ENCODE measurements at places on chromosomes 2 and 18.
A peak's percentile ranks its signal among the peaks of the same experiment; 100 is the strongest.

DNA sequence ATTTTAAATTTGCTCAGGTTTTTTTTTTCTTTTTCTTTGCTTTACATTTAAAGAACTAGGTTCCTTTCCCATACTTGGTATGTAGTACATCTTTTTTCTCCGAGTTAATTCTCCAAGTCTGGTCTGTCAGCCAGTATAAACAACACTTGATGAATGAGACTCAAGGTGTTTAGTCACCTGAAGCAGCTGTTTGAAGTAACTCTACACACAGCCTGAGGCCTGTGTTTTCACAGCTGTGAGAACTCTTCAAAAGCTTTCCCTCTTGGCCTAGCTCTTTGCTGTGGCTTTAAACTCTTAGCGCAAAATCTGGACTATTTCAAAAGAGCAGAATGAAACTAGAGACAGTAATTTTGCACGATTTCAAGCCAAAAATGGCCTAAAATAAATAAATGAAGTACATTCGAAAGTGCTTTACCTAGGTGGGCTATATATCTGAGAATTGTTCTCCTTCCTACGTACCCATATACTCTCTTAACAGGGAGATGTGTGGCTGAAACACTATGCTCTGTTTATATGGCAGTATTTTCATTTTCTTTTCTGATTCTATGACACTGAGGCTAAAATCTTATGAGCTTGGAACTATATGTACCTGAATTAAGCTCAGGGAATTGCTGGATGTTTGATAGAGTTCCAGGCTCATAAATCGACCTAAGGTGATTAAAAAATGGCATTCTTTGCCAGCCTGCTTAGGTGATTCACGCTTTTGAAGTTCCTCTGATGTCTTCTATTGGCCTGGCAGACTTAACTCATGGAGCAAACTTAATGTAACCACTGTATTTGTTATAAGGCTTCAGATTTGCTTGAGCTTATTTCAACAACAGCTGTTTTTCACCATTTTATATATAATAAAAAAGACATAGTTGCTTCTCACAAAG, 1044.1 kb upstream of the ZEB2 start:
- no peak for DNase-seq

- peak; percentile 41 for DNase-seq
These were observed 191.3 kb downstream of the TFCP2L1 start for GRCh38 chr2:121093692-121094091.

DNA sequence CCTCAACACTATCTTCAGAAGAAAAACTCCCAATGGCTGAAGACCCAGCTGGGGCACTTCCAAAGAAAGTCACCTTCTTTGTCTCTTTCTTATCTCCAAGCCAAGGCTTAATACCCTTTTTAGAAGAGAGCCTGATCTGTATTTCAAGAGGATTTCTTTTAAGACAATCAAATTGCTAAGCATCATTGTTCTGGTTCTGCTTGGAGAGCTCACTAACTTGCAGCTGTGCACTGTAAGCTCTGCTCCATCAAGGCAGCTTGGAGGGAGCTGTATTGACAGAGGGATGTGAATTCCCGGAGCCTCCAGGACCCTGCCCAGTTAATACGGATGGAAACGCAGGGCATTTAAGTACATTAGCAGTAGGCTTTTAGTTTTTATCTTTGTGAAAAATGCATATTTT, 253.1 kb downstream of the TDRD15 start:
- no peak for DNase-seq

- DNase-seq = no peak
These were observed 112.1 kb downstream of the DTNB start for GRCh38 chr2:25561136-25561850.

- no peak for DNase-seq
These were observed 924.4 kb upstream of the NXPH2 start for GRCh38 chr2:139704606-139705005.

DNA sequence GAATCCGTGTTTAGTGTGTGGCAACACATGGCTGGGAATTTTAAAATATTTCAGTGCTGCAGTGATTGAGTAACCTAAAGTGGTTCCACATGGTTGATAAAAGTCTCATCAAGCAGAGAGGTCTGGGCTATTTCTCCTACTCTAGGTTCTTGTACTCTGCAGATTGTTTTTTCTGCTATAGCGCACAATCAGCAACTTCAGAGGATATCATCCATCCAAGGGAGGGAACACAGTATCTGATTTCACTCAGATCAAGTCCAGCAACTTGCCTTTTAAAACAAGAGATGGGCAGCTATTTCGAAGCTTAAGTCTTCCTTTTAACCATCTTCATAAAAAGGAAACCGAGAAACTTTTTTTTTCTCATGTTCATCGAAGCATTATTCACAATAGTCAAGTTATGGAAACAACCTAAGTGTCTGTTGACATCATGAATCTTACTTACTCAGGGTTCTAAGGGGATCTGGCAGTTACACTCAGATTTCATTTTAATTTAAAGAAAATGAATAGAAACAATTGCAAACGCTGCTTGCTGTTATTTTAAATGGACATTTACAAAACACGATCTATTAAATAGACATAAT, 172.7 kb upstream of the TRIB2 start:
- no peak for DNase-seq

GRCh38 chr2:176885661-176886060, 326.9 kb upstream of the HNRNPA3 start:
- DNase-seq = no peak

GRCh38 chr18:79283131-79283810, 112.5 kb upstream of the NFATC1 start:
- DNase-seq = no peak

DNA sequence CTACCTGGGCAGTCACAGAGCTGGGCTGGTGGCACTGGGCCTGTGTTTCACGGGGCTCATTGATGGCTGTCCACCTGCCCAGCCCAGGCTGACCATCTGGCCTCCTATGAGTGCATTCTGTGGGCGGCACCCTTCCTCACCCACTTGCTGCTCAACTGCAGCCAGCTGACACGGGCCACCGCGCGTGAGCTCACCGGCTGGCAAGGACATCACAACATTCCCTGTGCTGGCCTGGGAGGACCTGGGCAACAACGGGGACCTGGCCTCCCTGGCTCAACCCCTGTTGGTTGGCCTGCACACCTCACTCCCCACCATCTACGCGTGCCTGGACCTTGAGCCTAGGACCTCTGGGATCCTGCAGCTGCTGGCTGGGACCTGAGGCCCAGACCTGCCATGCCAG, 98.2 kb upstream of the DTNA start:
- no peak for DNase-seq

- no peak for DNase-seq
These were observed 32.9 kb downstream of the CDKL4 start for GRCh38 chr2:39210846-39211245.

DNA sequence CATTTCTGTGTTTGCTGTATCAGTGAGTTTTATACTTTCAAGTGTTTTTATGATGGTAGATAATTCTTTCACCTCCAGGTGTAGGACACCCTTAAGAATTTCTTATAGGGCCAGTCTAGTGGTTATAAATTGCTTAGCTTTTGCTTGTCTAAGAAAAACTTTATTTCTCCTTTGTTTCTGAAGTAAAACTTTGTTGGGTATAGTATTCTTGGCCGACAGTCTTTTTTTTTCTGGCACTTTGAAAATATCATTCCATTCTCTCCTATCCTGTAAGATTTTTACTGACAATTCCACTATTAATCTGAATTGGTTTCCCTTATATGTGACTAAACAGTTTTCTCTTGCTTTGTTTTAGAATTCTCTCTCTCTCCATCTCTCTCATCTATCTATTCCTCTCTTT, 118.7 kb upstream of the LRRTM4 start:
- no peak for DNase-seq

GRCh38 chr2:152165780-152166179, 9.8 kb downstream of the STAM2 start:
- DNase-seq = no peak

GRCh38 chr18:76495006-76495370, at the start of gene ZNF516:
ZNF516 (minus strand) TSS chr18:76495242; CDS start chr18:76443054, 52,188 bp downstream.
- no peak for DNase-seq

- DNase-seq = no peak
These were observed 91.5 kb upstream of the TMEFF2 start for GRCh38 chr2:192286093-192286701.

GRCh38 chr2:25397777-25398176, 56.1 kb upstream of the DNMT3A start:
- DNase-seq = peak; percentile 49

- no peak for DNase-seq
These were observed 9.0 kb upstream of the AFTPH start for GRCh38 chr2:64515086-64515485.

- DNase-seq = no peak
These were observed 10.3 kb upstream of the GPR45 start for GRCh38 chr2:105231232-105231619.

- no peak for DNase-seq
These were observed 63.5 kb downstream of the TGIF1 start for GRCh38 chr18:3513481-3513880.

DNA sequence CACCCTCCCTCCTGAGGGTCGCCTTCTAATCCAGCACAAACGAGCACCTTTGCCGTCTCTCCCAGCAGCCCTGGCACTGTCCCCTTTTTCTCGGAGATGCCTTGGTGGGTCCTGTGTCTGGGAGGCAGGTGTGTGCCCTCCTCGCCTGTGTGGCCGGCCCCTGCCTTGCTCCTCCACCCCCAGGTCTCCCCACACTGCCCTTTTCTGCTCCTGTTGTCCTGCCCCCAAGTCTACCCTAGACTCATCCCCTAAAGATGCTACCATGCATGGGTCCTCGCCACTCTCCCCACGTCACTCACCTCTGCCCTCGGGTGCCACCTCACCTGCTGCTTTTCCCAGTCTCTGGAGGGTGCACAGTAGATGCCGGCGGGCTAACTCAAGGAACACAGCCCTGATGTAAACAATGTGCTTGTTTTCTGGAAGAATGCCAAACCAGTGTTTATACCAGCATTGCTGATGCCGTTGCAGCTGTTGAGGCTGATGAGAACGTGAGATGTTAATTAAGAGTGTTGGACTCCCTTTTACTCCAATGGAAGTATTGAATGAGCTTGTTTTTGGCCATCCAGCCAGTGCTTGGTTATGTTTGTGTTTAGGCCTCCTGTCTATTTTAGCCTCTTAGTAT, 223.1 kb downstream of the AGAP1 start:
- peak; percentile 74 for DNase-seq
